Activated CD8-positive, alpha-beta memory T cell treated with anti-CD3 and anti-CD28 coated beads for 4 hours (primary cell): ENCODE measurements at places on chromosomes 16 and 17.

DNA sequence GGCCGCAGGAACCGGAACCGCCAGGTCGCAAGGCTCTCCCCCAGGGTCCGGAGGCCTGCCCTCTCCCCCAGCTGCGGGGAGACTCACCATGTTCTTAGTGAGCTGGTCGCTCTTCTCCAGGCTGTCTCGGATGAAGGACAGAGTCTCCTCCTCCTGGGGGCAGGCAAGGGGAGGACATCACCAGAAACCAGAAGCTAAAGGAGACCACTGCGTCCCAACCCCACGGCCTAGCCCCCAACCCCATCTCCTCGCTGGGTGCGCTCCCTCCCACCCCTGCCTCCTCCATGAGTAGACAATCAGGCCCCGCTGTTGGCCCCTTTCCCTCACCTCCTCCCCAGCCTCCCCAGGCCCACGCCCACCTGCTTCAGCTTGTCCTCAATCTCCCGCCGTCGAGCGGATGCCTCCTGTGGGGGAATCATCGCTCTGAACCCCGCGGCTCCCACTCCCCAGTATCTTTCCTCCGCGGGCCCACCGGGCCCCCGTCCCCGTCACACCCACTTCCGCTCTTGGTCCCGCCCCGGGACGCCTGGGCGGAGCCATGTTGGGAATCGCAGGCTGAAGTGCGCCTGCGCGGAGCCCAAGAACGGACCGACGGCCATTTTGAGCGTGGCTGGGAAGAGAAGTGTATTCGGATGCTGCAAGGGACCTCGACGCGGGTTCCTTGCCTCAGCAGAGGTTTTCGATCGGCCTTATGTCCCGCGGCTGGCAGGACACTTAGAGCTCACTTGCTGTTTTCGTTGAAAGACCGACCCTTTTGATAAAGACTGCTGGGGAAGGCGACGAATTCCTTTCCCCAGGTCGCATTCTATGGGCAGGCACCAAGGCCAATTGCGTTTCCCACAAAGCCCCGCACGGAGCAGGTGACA, at the start of gene EXOC7:
Gene EXOC7 (minus strand): TSS at position 514 of the 866 bp plus-strand sequence. CDS start 95 bp downstream, at position 419.
- DNase-seq, result peak; percentile 87

DNA sequence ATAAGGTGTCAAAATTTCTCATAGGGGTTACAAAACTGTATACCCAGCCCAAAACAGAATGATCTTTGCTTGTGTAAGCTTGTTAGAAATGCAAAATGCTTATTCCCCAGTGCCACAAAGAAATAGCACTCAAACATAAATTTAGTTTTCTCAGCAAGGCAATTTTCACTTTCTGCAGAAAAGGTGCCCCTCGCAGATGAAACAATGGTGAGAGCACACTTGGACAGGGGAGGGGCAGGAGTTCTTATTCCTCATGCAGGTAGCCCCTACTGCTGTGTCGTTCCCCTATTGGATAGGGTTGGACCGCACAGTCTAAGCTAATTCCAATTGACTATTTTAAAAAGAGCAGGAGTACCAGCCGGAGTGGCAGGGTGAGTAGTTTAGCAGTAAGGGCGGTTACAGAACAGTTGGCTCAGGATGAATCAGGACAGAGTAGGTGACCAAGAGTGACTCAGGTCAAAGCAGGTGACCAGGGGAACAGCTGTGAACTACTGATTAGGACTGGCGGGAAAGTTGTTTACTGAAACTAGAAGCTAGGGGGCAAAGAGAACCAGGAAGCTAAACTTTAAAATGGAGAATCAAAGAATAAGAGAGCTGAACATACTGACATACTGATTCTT, 5.5 kb upstream of the LDHD start:
- DNase-seq, result no peak

GRCh38 chr16:4358831-4359561, 7.9 kb upstream of the PAM16 start:
- peak; percentile 31 for DNase-seq

DNA sequence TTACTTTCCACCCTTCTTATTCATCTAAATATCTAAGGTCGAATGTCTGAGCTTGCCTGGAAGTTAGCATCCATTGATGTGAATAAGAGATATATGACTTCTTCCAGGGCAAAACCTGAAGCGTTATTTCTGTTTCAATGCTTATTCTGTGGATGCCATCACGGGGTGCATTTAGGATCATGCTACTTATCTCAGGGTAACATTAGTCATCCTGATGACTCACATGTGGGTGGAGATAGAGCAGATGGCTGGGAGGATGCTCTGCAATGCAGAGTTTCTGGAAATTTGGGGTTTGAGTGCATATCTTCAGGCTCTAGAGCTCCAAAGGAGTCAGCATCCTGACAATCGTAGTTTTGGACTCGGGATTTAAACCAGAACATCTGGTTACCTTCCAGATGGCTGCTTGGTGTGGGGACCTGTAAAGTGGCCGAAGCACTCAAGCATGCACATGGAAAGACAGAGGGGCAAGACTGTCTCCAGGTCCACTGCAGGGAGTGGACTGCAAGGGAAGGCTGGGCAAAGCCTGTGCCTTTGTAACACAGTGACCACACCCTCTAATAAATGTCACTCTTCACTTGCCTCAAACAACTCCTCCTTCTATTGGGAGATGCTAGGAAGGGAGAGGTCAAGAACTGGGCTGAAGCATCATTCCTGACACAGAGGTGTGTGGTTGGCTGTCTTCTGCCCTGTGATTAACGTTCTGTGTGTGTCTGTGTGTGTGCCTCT, 175.2 kb upstream of the SALL1 start:
- DNase-seq, result no peak

- DNase-seq, result no peak
Measured at GRCh38 chr16:74501484-74502478, 80.5 kb upstream of the CLEC18B start.

DNA sequence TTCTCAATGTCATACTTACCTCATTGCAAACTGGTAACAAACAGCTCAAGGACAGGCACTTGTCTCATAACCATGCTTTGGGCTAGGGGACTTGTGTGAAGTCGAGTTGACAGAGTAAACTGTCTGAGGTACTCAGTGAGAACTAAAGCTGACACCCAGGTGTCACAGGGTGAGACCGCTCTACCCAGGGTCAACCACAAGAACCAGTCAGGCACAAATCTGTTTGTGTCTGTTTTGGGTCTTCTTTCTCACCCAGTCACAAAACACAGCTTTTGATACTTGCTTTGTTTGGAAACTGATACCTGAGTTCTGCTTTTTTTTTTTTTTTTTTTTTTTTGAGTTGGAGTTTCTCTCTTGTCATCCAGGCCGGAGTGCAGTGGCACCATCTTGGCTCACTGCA, 161.1 kb downstream of the STX8 start:
- DNase-seq, result no peak

GRCh38 chr17:41777157-41777573, 9.3 kb downstream of the JUP start:
- DNase-seq, result no peak

- DNase-seq, result no peak
Measured at GRCh38 chr17:43418441-43419374, 19.9 kb downstream of the ARL4D start.

DNA sequence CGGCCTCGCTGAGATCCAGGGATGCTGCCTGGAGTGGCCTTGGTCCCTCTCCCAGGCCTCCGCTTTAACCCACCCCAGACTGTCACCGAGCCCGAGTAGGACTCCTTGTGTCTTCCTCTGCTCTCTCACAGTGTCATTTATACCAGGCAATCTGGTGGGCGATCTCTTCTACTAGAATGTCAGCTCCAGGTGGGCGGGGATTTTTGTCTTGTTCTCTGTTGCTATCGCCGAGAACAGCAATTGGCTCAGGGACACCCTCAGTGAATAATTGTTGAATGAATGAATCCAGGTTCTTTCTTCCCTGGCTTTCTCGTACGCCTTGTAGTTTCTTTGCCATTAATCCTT, 591 bp downstream of the DHX38 start:
- peak; percentile 60 for DNase-seq

- DNase-seq, result no peak
Measured at GRCh38 chr17:77529328-77529650, 388.5 kb downstream of the SEC14L1 start.

- DNase-seq, result no peak
Measured at GRCh38 chr16:85452364-85453193, 160.5 kb upstream of the GSE1 start.

GRCh38 chr16:53932975-53933374, 229.0 kb downstream of the FTO start:
- DNase-seq, result no peak

DNA sequence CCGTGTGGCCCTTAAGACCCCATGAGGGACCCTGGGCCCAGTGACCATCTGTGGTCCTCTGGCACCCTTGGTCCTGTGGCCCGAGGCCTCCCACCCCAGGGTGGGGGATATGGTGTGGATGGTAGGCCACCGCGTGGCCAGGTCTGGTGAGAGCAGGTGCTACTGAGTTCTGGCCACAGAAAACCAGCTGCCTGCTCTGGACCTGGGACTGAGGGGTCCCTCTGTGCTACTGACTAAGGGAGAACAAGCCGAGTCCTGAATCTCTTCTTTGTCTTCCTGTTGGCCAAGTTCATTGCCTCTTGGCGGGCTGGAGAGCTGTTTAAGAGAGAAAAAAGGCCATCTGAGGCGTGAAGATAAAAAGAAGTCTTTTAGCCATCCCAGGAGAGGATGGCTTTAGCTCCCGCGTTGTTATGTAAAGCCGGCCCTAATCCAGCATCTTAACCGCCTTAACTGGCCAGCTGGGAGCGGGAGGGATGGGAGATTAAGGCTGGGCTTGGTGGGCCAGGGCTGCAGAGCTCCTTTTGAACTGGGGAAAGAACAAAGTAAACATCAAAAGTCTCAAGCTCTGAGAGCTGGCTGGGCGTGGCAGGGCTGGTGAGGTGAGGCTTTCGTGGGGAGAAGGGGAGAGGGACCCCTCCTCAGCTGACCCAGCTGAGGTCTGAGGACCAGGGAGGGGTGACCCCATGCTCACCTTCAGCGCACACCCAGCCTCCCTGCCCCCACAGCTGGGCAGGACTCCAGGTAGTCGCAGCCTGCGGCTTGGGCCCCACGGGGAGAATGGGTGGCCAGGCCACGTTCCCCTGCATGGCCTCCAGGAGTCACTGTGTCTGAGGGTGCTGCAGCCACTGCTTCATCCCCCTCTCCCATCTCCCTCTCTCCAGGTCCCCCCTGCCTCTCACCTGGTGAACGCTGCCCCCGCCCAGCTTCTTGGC, 62.4 kb downstream of the NKD1 start:
- DNase-seq, result no peak

- DNase-seq, result no peak
Measured at GRCh38 chr16:19872935-19873334, 11.7 kb downstream of the GPRC5B start.

DNA sequence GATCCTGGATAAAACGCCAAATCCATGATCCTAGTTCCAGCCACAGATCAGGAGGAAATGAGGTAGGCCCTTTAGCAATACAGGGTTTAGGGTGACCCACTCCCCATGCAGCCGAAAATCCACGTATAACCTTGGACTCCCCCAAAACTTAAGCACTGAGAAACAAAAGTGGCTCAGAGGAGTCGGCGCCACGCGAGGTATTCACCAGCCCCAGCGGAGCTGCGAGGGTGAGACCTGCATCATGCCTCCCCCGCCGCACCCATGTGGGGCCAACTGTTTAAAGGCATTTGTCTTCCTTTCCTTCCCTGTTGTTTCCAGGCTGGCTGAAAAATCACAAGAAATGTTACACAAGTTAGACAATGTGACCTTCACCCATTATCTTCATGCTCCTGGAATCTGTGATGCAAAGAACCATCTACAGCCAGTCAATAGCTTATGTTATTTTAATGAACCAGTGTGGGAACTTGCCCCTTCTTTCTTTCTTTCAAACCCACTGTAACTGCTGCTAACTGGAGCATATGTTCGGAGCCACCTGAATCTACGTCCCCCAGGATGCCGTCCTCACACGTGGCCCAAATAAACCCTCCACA, 98.2 kb upstream of the METRNL start:
- no peak for DNase-seq

DNA sequence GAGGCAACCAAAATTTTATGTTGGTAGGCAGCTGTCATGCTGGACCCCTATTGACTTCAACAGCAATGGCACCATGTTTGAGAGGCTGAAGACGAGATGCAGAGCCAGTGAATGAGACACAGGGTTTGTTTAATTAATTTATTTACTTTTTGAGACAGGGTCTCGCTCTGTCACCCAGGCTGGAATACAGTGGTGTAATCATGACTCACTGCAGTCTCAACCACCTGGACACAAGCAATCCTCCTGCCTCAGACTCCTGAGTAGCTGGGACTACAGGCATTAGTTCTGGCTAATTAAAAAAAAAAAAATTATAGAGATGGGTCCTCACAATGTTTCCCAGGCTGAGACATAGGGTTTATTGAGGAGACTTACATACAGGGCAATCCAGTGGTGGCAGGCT, 36.2 kb upstream of the PPM1D start:
- DNase-seq, result no peak

DNA sequence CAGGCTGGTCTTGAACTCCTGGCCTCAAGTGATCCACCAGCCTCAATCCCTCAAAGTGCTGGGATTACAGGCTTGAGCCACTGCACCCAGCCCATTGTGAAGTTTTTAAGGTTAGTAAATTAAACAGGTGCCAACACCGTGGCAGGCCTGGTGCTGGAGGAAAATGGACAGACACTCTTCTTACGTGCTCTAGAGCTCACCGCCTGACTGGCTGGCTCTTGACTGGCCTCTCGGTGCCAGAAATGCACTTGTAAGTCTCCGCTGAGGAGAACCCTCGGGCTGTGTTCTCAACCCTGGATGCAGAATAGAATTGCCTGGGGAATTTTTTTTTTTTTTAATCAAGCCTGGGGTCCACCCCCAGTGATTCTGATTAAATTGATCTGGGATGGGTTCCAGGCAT, 10.3 kb upstream of the HAS3 start:
- DNase-seq, result no peak

DNA sequence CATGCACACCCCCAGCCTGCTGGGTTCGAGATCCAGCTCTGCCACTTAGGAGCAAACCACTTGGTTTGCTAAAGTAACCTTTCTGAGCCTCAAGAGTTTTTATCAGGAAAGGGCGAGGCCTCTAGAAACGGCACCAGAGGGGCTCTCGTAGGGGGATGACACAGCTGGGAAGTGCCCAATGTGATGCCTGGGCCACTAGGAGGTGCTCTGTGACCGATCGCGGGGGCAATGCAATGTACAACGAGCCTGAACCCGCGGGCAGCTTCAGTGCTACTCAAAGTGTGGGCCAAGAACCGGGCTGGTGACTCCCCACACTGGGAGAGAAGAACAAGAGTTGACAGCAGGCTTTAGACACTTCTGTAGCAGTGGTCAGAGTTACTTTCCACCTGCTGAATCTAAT, 9.4 kb downstream of the C16orf89 start:
- peak; percentile 14 for DNase-seq

DNA sequence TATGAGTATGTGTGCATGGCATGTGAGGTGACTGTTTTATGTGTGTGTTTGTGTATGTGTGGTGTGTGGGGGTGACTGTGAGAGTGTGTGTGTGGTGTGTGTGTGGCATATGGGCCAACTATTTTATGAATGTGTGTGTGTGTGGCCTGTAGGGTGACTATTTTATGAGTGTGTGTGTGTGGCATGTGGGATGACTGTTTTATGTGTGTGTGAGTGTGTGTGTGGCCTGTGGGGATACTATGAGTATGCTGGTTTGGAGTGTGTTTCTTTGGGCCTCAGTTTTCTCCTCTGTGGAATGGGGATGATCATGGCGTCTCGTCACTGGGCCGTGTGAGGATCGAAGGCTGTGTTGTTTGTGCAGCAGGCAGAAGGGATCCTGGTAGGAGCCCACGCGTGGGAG, 152.1 kb upstream of the PLCG2 start:
- DNase-seq, result no peak

- no peak for DNase-seq
Measured at GRCh38 chr16:1535391-1536291, 2.2 kb downstream of the TMEM204 start.

GRCh38 chr16:12818326-12818725, 14.6 kb upstream of the CPPED1 start:
- DNase-seq, result no peak
